HL-60 (cell line): ENCODE measurements at places on chromosomes 7 and 10.

DNA sequence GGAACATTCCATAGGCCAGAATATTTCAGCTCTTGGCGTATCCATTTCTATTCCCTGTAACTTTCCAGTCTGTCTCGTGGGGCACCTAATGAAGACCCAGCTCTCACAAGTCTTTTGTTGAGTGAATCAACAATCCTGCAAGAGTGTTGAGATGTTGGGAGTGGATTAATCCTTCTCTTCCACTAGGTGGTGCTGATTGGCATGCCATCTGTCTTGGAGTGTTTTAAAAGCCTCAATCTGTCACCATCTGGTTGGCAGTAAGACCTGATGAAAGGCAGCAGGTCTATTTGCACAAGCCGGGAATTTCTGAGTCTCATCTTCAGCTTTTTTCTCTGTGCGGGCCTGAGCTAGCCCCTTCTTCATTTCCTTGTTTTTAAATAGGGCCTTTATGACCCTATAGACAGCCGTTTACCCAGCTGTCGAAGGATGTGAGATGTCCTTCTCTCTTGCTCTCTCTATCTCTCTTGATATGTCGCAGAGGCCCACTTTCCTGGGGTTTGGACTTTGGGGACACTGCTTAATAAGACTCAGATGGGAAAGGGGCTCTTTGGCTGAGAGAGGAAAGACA lies 180.5 kb downstream of the ZNF365 start:
- DNase-seq = no peak

DNA sequence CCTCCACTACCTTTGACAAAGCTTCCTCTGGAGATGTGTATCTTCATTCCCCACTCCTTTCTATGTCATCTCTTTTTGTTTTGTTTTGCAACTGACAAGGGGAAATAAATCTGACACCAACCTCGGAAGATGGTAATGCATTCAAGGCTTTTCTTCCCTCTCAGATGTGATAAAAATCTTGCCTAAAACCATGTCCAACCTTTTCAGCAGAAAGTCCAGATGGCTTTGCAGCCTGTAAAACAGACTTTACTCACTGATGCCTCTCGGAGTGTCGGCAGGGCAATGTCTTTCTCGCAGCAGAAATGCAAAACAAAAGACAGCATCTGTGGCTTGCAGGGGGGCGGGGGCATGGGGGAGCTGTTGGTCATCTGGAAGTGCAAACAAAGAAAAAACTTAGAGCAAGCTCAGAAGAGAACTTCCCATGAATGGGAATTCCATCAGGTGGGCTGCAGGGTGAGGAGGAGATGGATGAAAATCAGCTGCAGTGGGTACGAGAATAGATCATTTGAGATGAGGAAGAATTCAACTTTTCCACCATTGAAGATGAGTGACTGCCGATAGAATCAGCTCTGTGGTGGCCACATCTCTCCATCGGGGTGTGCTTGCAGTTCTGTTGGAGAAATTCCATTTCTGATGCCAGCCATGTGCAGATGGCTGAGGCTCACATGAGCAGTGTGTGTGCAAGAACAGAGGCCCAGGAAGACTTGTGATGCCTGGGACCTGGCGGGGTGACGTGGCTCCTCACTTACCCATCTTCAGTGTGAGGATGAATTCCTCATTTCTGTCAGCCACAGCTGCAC lies 237.7 kb downstream of the WDR37 start:
- DNase-seq = no peak

GRCh38 chr10:23478570-23478969 lies 39.7 kb downstream of the OTUD1 start:
- no peak for DNase-seq

- no peak for DNase-seq
Measured at GRCh38 chr7:34061149-34061548, 155.8 kb downstream of the BMPER start.

GRCh38 chr10:106226828-106227227 lies 937.7 kb downstream of the SORCS1 start:
- no peak for DNase-seq

- DNase-seq = no peak
Measured at GRCh38 chr7:27183682-27184336, 1.2 kb downstream of the HOXA11 start.

DNA sequence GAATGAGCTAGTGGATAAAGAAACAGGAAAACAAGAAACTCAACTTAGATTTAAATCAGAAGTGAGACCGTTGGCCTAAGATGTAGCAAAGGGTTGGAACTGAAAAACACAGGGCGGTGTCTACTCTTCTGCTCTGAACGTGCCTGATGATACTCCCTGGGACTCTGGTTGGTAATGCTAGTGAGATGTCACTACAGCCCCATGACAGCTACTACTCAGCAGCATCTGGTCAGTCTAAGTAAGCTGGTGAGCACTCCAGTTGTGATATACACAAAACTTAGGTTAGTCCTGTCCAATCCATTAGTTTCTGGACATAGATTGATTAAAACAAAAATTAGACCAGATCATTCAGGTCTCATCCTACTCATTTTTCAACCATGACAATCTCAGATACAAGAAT lies 15.4 kb downstream of the MYPN start:
- DNase-seq = no peak

DNA sequence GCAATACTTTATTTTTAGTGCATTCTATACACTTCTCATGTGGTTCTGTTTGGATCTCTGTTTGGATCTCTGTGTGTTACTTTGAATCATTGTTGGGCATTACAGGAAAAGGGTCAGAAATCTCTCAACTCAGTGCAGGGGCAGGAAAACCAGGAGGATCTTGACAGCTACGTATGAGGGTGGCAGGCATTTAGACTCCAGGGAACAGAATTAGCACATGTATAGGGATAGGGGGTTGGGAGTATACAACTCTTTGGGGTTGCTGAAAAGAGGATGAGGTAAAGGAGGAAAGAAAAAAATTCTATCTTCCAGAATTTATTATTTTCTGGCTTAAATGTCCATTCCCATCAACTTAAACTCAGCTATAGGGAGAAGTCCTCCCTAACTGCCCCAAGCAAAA lies 59.4 kb upstream of the MKI67 start:
- no peak for DNase-seq

GRCh38 chr10:124949543-124949942 lies 7.6 kb downstream of the ZRANB1 start:
- DNase-seq = no peak

DNA sequence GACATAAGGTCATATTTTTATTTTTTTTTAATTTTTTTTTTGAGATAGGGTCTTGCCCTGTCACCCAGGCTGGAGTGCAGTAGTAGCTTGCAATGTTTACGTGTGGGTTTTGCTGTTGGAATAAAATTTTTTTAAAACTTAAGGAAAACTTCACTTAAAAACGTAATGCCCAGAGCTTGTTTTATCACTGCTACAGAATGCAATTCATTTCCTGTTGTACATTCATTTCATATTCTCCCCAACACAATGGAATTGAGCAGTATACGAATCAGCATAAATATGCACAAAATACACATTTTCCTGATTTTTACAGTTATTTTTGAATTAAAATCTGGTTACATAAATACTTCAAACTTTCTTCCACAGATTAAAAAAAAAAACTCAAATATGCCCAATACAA lies 40.3 kb downstream of the RSU1 start:
- no peak for DNase-seq

- no peak for DNase-seq
Measured at GRCh38 chr7:131640686-131641085, 84.3 kb upstream of the PODXL start.

- no peak for DNase-seq
Measured at GRCh38 chr7:80288175-80289122, 153.8 kb downstream of the GNAI1 start.

DNA sequence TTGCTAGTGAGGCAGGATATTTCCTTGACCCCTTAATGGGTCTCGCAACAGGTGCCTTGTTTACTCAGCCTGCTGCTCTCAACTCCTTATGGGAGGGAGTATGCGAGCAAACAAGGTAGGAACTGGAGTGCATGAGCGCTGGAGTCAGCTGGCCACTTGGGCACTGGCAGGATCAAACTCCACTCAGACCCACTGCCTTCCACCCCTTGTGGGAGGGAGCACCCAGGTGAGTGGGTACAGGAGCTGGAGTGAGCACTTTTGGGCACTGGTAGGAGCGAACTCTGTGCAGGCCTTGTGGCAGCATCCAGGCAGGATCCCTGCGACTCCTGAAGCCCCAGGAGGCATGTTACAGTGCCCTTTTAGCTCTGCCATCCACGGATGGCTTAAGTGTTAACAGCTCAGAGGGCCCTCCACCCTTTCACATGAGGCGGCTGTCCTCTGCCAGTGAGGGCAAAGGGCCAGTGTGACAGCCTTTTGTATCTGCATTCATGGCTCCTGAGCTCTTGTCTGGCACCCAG lies 123.2 kb downstream of the ST7 start:
- DNase-seq = no peak

- DNase-seq = no peak
Measured at GRCh38 chr7:70571403-70571934, 560.5 kb upstream of the GALNT17 start.

DNA sequence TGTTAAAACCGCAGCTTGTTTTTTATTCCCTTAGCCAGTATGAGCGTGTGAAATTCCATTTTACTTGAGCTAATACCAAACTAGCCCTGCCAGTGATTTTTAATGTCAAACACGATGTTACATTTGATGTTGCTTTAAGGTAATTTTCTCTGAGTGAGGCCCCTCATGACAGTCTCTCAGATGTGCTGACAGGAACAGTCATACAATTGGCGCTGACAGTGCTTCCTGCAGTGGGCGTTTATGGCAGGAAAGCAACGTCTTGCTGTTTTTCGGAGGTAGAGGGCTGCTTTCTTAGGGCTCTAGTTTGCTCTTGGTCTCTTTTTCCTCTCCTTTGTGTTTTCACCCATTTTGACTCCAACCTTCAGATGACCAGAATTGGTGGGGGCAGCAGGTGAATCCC lies 19.3 kb downstream of the PON1 start:
- DNase-seq = no peak

GRCh38 chr7:107660381-107661080 lies at the start of gene SLC26A4:
SLC26A4 (plus strand) TSS chr7:107660828; CDS start chr7:107661642, 814 bp downstream.
- no peak for DNase-seq
